SK-N-SH (cell line): ENCODE measurements at places on chromosomes 5 and 9.

GRCh38 chr9:35628389-35628991, 10.3 kb upstream of the CD72 start:
- no peak for DNase-seq

GRCh38 chr5:55205001-55205400, 22.1 kb downstream of the MCIDAS start:
- DNase-seq: no peak

GRCh38 chr5:134541736-134542376, 16.4 kb downstream of the JADE2 start:
- DNase-seq: no peak

- no peak for DNase-seq
These were observed 114.0 kb downstream of the MED10 start for GRCh38 chr5:6264394-6264793.

DNA sequence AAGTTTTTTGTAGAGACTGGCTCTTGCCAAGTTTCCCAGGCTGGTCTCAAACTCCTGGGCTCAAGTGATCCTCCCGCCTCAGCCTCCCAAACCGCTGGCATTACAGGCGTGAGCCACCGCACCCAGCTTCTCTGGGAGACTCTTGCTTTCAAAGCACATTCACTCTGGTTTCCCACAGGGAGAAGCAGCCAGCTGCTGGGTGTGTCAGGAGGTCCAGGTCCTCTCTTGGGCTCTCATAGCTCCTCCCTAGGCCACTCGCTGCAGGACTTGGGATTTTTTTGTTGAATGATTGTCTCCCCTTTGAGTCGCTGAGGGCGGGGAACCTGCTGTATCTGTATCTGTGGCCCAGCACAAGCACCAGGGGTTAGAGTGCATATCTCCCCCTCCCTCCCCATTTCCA, 68.4 kb upstream of the RAPGEF1 start:
- no peak for DNase-seq

DNA sequence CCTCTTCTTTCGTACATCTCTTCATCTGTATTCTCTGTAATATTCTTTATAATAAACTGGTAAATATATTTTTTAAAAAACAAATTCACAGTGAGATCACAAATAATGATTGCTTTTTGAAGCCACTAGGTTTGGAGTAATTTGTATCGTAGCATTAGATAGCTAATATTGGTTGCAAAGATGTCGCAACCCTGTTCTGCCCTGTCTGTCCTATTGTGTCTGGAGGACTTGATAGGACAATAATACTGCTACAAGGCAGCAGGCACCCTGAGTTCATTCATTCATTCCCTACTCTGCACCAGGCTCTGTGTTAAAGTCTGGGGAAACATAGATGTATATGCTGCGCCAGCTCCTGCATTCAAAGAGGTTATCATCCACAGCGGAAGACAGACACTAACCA, 206.7 kb upstream of the KLF4 start:
- DNase-seq: no peak

DNA sequence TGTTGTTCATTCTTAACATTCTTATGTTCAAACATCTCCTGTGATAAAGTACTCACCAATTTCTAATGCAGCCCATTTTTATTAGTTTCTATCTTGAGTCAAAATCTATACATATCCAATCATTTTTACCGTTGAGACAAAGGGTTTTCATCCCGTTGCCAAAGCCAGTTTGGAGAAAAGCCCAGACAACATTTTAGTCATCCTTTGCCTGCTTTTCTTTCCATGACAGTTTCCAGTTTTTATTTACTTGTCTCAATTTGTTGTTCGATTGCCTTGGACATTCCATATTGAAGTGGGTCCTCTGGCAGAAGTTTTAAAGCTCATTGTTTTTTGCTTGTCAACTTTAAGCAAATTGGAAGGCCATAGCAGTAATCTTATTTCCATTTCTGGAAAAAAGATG, 123.9 kb downstream of the RAB3C start:
- DNase-seq: no peak

- DNase-seq: no peak
These were observed 63.9 kb upstream of the TGFBR1 start for GRCh38 chr9:99040911-99041582.

- no peak for DNase-seq
These were observed 35.4 kb downstream of the SH3GL2 start for GRCh38 chr9:17614250-17614649.

GRCh38 chr5:38563624-38564023, 7.2 kb upstream of the LIFR start:
- DNase-seq: no peak

DNA sequence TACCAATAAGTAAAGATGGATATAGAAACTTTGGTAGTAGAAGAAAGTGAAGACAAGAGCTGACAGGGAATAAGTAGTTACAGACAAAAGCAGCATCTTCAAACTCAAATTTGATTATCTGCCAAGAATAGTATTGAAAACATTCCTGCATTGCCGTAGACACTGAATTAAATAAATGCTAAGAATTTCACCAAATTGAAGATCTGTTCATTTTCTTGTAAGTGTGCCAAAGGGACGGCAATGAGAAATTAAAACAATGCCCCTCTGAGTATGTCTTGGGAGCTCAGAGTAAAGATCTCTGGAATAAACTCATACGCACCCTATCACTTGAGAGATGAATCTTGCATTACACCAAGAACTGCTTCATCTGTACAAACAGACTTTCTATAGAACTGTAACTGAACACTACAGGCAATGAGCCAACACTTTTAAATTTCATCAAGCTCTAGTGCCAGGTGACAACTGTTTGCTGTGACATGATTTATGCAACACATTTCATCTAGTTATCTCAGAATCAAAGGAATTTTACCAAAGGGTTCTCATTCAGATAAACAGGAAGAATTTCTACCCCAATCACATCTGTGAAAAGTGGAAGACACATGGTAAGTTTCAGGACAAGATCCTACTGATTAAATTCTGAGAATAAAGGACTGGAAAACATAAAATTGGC, 66.9 kb downstream of the RFX3 start:
- peak; percentile 6 for DNase-seq

DNA sequence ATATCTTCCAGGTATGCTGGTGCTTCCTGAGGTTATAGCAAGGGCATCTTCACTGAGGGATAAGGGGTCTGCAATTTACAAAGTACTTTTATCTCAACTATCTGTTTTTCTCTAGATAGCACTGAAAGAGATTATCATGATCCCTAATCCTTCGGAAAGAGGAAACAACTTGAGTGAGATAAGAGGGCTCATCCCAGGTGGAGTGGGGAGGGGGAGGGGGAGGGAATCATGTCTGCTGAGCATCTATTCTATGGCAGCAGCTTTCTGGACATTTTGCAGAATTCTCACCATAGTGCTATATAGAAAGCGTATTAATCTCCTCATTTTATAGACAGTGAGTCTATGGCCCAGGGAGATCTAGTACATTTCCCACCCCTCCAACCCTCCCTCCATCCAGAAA, 5.9 kb downstream of the TNFSF15 start:
- DNase-seq: no peak

GRCh38 chr5:158390577-158390976, 531.6 kb upstream of the CLINT1 start:
- DNase-seq: no peak

DNA sequence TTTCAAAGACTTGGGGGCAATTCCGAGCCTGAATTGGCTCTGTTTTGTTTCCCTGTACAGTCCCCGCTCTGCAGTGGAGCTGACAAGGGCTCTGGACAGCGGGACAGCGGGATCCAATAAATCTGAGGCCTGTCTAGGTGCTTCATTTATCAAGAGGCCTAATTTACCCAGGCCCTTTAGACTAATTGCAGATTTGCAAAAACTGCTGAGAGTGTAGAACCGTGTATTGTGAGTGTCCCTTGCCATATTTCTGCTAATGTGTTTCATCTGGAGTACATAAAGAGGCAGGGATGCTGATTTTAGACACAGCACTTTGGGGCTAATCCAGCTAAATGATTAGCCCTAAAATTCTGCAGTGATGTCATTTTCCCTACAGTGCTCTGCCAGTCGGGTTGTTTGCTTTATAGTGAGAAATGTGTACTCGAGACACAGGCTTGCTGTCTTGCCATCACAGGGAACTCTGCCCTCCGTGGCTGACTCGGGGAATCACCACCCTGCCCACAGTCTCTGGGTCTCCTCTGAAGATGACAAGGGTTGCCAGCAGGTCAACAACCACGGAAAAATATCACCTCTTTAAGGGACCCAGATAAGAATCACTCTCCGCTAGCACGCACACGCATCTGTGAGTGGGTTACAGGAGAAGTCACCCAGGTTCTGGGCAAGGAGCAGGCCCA, 592.0 kb downstream of the BNC2 start:
- DNase-seq: peak; percentile 44
